ENCODE measurements at places on chromosomes 6 and 20.
A peak's percentile ranks its signal among the peaks of the same experiment; 100 is the strongest.

DNA sequence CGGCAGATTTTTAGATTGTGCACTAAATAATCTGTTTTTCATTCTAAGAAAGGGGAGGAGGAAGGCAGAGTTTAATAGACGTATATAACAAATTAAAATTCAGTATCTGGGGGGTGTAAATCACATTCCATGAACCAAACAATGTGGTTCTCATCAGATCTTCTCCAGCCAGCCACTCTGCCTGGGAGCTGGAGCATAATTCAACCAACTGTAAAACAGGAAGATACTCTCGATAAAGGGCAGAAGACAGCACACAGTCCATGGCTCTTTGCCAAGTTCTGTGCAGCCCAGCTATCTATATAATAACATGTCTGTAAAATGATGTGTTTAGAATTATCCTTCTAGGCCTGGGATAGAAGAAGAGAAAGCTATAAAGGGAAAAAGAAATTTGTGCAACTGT lies 289.9 kb upstream of the ZFP64 start:
- DNase-seq, result peak; percentile 38

DNA sequence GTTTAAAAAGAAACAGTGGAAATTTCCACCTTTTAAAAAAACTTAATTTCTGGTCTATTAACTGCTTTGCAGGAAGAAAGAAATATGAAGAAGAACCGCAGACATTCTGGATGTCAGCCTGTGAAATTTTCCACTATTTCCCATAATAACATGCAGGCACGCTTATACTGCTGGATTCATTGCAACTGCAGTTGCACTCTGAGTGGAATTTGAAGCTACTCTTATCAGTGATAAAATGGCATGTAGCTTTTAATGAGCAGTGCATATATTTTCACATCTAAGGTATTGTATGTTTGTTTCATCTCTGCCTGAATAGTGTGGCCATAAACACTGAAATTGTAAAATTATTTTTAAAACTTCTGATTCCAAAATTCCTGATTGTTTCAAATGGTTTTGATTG lies 28.2 kb downstream of the NCOA3 start:
- peak; percentile 71 for DNase-seq

DNA sequence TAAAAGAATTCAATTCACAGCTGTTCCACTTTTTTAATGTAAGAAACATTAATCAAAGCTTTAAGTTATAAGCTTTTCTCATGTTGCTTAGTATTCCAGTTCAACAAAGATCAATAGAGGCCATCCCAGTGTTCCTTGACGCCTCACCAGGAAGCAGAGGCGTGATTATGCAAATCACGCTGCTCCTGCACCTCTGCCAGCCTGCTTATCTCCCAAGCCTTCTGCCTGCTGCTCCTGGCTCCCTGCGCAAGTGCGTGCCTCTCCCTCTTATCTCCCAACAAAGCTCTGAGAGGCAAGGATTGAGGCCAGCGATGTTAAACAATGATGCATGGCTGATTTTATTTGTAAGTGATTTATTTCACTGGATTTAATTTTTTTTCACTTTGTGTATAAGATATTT lies 42.8 kb downstream of the INSM1 start:
- DNase-seq, result no peak

- DNase-seq, result peak; percentile 80
These were observed 307 bp downstream of the RANBP9 start for GRCh38 chr6:13711324-13711732.

- DNase-seq, result no peak
These were observed 266.0 kb upstream of the NT5E start for GRCh38 chr6:85183841-85184240.

DNA sequence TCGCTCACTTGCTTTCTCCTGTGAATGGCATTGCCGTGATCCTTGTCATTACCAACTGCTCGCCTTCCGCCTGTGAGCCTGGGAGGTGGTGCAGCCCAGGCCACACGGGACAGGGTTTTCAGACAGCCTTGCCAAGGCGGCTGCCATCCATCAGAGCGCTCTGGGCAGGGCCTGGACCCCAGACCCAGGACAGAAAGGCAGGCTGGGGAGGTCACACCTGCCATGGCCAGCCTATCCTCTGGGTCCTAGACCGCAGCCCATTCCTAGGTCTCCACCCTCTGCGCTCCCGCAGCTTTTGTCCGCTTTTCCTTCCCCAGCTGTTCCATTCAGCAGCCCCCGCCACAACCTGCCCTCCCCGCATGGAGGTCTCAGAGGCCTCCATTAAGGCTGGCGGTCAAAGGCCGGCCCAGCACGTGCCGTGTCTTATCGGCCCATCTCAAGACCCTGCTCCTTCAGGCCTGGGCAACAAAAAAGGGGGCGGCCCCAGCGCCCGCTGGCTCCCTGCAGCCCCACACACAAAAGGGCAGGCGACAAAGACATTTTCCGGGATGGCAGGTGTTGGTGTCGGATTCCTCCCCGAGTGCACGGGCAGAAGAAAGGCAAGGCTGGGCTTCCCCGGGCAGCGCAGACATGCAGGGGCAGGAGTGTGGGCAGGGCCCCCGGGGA lies 28.1 kb downstream of the INSM1 start:
- no peak for DNase-seq

DNA sequence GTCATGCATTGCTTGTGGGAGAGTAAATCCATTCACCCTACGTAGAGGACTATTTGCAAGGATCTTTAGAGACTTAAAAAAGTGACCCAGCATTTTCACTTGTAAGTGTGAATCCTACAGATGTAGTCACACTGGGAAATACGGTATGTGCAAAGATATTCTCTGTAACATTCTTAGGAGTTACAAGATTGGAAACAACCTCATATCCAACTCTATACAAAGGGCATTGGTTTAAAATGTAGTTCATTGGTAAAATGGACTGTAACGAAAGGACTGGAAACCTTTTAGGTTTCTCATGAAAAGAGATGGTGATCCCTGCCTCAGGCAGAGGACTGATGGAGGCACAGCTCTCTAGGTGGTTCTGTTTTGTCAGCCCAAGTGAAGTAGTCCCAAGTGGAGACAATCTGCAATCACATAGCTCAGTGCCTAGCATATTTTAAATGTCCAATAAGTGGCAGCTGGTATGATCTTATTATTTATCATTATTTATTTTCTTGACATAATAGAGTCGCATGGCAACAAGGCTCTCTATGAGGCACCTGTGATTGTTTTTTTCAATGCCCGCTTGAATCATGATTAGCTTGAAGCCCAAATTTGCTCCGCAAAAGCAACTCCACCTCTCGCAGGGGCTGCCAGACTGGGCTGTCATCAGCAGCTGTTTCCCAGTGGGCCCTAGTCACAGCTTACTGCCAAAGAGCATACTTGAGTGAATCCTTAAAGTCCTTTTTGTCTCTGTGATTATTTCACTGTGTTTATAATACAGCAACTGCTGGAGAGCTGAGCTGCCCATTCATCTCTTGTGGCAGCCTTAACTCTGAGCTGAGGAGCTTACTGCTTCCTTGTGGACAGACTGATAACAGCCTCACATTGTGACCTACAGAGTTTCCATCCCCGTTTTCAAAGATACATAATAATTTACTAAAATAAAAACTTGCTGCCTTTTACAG lies 19.8 kb upstream of the ENPP1 start:
- peak; percentile 62 for DNase-seq

GRCh38 chr6:50272611-50273010 lies 222.9 kb upstream of the DEFB112 start:
- no peak for DNase-seq

DNA sequence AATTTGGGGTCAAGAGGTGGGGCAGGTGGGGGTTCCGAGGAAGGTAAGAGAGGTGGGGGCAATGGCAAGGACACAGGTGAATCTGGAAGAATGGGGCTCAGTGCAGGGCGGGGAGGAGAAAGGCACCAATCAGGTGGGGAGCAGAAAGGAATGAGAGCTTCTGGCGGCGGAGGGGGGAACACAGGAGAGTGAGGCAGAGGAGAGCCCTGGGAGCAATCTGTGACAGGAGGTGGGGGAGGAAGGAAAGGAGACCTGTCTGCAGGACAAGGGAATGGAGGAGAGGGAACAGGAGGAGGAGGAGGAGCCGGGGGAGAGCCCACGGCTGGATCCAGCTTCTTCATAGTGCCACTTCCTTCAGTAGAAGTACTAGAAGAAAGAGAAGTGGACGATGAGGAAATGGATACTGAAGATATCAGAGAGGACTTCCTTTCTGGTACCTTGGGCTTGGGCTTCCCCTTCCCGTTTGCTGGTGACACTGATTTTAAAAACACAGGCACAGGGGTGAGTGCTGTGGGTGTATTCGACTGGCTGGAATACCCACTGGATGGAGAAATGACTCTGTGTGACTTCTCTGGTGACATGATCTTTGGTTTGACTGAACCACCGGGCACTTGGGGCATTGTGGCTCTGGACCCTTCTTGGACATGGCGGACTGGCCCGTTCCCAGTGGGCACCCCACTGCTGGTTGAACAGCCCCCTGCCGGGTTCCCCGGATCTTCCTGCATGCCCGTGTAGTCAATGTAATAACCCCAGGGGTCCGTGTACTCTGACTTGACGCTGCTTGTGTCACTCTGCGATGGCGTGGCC lies 27.4 kb downstream of the HEBP2 start:
- DNase-seq, result no peak

GRCh38 chr20:58328836-58329235 lies 19.3 kb downstream of the RAB22A start:
- DNase-seq, result peak; percentile 35

DNA sequence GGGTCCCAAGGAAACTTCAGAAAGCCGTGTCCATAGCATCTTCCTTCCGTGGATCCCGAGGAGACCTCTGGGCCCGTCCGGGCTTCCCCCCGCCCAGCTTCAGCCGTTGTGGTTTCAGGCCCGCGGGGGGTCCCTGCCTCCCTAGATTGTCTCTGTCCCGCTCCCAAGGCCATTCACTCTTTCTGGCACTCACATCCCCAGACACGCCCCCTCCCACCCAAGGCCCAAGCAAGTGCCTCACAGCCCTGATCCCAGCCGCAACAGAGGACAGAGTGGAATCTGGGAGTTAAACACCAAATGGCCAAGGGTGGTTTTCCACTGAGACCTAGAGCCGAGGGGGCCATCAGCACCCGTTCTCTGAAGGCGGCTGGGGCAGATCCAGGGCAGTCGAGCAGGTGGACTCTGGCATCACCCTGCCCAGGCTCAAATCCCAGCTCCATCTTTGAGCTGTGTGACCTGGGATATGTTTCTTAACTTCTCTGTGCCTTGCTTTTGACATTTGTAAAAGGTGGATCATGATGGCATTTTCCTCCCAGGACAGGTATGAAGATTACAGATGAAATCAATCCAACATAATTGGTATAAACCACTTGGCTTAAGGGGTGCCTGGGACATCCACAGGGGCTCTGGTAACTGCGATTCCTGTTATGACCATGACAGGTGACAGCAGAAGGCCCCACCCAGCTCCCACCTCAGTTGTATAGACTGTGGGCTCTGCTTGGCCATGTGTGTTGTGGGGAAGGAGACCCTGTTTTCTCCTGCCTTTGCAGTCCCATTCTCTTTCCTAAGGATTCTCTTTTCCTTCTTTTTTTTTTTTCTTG lies 48.1 kb downstream of the CTCFL start:
- DNase-seq, result no peak

DNA sequence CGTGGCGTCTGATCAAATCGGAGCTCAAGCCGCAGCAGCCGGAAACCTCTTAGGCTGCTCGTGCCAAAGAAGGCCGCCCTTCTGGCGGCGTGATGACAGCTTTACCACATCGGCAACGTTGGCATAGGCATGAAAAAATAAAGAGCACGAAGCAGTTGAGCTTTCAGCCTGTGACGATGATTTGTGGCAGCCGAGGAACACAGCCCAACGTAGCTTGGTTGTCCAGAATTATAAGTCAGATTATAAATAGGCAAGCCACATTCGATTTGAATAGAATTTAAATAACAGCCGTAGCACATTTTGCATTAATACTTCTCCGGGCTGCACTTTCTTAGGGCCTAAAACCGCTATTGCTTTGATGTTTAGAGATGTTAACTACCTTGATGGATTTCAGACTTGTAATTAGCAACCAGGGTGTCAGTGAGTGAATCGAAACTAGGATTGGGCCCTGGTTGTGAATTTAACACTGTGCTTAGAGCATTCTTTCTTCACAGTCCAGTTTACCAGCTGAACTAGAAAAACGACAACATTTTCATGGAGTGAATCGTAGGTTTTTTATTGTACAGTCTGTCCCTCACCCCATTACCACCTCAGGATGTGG lies 864 bp upstream of the BCLAF1 start:
- peak; percentile 92 for DNase-seq

- no peak for DNase-seq
These were observed 3.1 kb downstream of the ZHX3 start for GRCh38 chr20:41314386-41314785.

DNA sequence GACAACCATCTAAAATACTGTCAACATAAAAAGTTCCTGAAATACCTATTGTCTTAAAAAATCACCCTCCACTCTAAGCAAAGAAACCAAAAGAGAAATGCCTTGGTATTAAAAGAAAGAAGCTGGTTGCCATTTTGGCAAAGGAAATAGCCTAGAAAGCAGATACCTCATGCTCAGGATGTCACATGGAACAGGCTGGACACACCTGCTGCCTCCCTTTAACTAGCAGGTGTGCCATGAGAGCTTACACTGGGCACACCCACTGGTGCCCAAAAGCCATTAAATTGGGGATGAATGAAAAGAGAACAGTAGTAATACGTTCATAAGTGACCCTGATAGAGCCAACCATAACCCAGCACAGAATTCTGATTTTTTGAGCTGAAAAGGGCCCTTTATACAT lies 1.5 kb downstream of the SLC23A2 start:
- DNase-seq, result no peak

DNA sequence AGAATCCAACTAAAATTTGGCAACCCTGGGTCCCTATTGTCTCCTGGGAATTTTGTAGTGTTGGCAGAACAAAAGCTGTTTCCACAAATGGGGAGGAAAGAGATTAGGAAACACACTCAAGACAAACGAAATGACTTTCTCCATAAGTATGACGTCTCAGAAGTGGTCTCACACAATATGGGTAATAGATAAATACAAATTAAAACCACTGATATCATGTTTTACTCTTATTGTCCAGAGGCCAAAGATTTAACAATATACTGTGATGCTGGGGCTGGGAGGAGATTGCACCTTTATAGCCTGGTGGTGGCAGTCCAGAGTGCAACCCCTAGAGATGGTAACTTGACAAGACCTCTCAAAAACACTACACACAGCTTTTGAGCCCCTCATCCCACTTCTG lies 18.6 kb downstream of the FKBP1A start:
- DNase-seq, result no peak

- DNase-seq, result no peak
These were observed 493.8 kb upstream of the MANEA start for GRCh38 chr6:95083506-95083905.

- no peak for DNase-seq
These were observed 3.4 kb downstream of the ZNF512B start for GRCh38 chr20:63966172-63966943.

DNA sequence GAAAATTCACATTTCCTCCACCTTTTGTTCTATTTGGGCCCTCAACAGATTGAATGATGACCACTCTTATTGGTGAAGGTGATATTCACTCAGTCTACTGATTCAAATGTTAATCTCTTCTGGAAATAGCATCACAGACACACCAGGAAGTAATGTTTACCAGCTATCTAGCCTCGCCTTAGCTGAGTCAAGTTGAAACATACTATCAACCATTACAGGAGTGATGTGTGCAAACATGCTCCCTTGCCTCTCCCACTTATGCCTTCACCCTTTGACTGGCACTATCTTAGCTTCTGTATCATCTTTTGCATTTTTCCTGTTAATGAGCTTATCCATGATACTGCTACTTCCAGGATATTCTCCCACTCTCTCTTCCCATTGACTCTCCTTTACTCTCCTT lies 191.9 kb downstream of the CENPW start:
- no peak for DNase-seq
